ENCODE measurements at places on chromosomes 2 and 18.

- no peak for DNase-seq
Measured at GRCh38 chr2:74819702-74820101, 14.2 kb upstream of the HK2 start.

DNA sequence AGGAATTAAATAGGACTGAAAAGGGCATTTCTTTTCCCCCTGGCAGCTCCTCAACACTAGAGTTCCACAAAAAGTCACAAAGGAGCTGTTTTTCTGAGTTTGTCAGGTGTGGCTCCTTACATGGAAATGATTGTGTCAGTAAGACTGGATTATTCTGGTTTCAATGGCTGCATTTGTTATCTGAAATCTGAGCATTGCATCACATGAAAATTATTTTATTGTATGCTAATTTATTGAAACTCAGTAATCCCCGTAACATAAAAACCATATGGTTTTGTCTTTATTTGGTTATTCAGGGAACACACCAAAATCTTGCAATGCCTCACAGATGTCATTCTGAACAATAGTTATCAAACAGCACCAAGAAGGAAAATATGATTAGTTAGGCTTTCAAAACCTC lies 439.7 kb upstream of the TNP1 start:
- DNase-seq, result no peak

DNA sequence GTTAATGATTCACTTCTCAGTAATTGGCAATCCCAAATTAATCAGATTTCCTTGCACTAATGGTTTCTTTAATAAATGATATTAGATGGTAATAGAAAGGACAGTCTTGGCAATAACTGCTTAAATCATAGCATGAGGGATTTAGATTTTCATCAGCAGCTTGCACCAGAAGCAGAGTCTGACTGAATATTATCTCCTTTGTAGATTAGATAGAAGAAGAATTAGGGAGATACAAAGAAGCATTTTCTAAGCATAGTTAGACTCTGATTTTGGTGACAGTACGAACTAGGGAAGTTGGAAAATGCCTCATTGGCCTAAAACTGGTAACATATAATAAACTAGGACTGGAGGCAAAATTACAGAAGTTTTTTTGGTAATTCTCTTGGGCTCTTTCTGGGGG lies 232.8 kb upstream of the EPAS1 start:
- no peak for DNase-seq

- DNase-seq, result no peak
Measured at GRCh38 chr2:160837416-160837815, 322.8 kb upstream of the TANK start.

GRCh38 chr18:79366177-79367094 lies 29.3 kb upstream of the NFATC1 start:
- no peak for DNase-seq

GRCh38 chr2:238716585-238716984 lies 131.3 kb upstream of the TWIST2 start:
- DNase-seq, result no peak

- DNase-seq, result no peak
Measured at GRCh38 chr2:121185571-121186074, 99.4 kb downstream of the TFCP2L1 start.

- peak; percentile 70 for DNase-seq
Measured at GRCh38 chr2:85853499-85854165, 35.2 kb downstream of the ST3GAL5 start.

- DNase-seq, result no peak
Measured at GRCh38 chr2:208101716-208102631, 22.4 kb downstream of the CRYGD start.

- no peak for DNase-seq
Measured at GRCh38 chr2:239026711-239027361, 179.0 kb downstream of the TWIST2 start.

- no peak for DNase-seq
Measured at GRCh38 chr18:62784966-62785413, 69.6 kb downstream of the PHLPP1 start.

Measured in Jurkat, Clone E6-1 (cell line).